ENCODE measurements at places on chromosomes 7 and 10.

DNA sequence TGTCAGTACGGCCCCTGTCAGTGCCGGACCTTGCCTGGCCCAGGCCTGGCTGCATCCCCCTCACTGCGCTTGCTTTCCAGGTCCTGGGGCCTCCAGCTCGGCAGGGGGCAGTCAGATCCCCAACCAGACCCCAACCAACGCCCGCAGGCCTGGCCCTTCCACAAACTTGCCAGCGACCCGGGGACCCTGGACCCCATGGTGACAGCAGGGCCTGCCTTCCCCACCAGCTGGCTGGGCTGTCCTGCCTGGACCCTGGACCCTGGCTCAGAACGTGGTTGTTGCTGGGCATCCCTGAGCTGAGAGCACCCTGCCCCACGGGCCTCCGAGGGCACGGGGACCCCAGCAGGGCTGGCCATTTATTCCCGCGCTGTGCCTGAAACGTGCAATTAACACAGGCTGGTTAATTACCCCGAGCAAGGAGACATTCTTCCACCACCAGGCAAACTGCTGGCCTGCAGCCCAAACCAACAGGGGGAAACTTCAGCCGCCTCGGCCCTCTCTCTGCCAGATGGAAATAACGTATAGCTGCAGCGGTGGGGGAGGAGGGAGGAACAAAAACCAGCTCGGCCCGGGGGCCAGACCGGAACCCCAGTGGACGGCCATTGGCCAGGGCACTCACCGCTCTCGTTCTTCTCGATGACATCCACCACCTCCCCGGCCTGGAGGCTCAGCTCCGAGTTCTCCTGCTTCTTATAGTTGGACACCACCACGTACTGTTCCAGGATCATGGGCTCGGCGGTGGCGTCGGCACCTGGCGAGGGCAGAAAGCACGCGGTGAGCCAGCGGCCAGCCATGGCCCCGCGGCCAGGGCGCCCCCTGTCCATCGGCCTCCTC is 167.1 kb downstream of the NEURL1 start:
- no peak for DNase-seq

- DNase-seq: peak; percentile 33
Measured at GRCh38 chr10:104831272-104831671, 190.2 kb downstream of the SORCS3 start.

DNA sequence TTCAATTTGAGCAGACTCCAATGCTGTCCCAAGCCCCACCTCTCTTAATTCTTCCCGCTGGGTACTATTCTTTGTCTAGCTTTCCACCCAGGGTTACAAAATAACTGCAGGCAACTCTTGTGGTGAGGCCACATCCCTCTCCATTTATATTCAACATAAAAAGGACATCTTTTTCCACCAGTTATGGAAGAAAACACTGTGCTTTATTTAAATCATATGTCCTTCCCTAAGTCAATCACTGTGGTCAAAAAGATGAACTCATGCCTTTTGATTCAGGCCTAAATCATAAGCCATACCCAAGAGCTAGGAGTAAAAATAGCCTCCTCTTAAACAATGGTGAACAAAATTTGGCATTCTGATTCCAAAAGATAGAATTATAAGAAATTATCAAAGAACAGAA is 386.0 kb downstream of the SEMA3D start:
- no peak for DNase-seq

GRCh38 chr10:119483839-119484238 is 58.7 kb downstream of the RGS10 start:
- DNase-seq: no peak

GRCh38 chr10:133133471-133134231 is 26.4 kb upstream of the KNDC1 start:
- DNase-seq: no peak

- no peak for DNase-seq
Measured at GRCh38 chr10:49605939-49606509, 4.1 kb upstream of the SLC18A3 start.

DNA sequence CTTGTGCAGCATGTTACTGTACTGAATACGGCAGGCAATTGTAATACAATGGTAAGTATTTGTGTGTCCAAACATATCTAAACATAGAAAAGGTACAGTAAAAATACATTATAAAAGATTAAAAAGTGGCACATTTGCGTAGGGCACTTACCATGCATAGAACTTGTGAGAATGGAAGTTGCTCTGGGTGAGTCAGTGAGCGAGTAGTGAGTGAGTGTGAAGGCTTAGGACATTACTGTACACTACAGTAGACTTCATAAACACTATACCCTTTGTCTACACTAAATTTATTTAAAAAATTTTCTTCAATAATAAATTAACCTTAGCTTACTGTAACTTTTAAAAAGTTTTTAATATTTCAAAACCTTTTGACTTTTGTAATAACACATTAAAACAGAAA is 37.5 kb downstream of the BPGM start:
- no peak for DNase-seq

DNA sequence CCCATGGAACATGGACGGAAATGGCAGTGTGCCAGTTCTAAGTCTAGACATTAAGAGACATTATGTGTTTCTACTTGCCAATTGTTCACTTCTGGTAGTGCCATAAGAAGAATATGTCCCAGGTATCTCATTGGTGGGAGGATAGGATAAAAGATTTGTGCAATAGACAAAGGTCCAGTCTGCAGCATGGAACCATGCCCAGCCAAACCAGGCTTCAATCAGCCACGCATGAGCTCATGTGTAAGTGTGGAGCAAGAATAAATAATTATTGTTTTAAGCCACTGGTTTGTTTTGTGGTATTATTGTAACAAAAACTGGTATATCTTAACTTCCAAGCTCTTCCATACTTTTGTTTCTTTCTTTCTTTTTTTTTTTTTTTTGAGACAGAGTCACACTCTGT is 153.6 kb upstream of the CTTNBP2 start:
- DNase-seq: no peak

- no peak for DNase-seq
Measured at GRCh38 chr7:104135760-104136558, 71.9 kb downstream of the ORC5 start.

GRCh38 chr10:62728479-62728878 is 76.0 kb upstream of the ADO start:
- no peak for DNase-seq

GRCh38 chr10:76961841-76962240 is 675.8 kb downstream of the KCNMA1 start:
- no peak for DNase-seq

GRCh38 chr10:101767966-101768790 is 7.7 kb downstream of the FGF8 start:
- DNase-seq: no peak

GRCh38 chr10:29618341-29619171 is 16.2 kb downstream of the SVIL start:
- DNase-seq: no peak

- DNase-seq: peak; percentile 38
Measured at GRCh38 chr10:114045136-114046086, 1.7 kb downstream of the ADRB1 start.

DNA sequence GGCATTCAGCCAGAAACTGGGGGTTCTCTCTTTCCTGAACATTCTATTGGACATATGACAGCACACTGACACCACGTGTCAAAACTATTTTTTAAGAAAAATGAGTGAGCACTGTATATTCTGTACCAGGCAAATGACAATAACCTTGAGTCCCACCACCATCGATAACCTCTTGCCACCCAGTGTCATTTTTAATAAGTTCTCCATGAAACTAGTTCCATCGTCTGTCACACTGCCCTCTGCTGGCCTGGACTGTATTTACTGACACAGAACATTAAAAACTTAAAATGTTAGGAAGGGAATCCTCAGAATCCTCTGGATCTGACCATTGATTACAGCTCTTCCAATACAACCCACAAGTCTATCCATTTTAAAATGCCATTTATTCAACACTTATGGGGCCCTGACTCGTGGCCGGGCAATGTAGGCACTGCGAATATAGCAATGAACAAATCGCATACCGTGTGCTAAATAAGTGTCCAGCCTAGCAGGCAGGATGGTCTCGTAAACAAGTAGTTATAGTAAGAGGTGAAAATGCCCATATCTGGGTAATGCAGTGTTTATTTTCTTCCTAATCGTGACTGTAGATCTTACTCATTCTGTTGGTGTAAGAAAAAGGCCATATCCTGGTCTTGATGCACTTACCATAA is 35.9 kb upstream of the CACNB2 start:
- peak; percentile 56 for DNase-seq

DNA sequence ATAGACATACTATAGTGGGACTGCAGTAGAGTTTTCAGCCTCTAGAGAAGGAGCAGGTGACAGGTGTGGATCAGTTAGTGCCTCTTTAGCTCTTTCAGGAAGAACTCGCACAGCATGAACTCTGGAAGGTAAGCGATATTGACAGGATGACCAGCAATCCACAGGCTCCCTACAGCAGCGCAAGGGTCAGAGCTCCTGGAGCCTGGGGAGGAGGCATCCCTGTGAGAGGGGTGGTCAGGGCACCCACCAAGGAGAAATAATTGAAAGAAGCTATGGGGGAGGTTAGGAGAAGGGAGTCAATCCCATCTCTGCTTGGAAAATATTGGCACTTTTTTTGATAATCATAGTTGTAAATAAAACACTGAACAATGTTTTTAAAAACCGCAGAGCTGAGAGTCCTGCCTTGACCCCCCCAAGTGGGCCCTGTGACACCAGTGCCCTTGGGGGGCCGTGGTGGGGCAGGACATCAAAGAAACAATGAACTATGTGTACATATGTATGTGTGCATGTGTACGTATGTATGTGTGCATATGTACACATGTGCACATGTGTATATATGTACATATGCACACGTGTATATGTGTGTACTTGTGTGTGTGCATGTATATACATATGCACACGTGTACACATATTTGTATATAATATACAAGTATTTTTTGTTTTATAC is 13.8 kb downstream of the AKR1C3 start:
- no peak for DNase-seq

DNA sequence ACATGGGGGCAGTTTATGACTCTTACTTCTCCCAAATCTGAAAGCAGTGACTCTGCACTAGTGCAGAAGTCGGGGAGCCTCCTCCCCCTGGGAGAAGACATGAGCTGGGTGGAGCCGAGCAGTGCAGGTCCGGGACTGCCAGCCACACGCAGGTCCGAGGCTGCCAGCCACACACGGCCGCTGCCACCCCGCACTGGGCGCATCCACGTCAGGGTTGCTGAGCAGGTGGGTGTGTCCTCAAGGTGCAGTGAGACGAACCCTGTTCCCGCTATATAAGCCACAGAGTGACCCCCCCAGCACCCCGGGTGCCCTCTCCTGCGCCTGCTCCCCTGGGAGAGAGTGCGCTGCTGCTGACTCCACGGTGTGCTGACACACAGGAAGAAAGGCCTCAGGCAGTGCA is 430.2 kb downstream of the PTPRN2 start:
- DNase-seq: no peak

DNA sequence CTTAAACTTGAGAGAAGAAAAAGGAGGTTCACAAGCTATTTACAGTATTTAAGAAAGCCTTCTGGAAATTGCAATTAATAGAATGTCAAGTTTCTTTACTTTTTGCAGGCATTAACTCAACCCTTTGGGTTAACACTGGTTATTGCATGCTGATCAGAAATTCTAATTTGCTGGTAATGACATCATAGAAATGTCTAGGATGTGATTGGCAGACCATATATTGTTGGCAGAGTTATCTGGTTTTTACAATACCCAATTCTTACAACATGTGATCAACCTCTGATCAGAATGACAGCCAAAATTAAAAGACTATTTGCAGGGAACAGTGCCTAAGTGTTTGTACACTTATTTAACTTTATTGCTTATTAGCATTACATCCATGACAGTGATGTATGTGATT is 1.6 kb upstream of the CASD1 start:
- no peak for DNase-seq

DNA sequence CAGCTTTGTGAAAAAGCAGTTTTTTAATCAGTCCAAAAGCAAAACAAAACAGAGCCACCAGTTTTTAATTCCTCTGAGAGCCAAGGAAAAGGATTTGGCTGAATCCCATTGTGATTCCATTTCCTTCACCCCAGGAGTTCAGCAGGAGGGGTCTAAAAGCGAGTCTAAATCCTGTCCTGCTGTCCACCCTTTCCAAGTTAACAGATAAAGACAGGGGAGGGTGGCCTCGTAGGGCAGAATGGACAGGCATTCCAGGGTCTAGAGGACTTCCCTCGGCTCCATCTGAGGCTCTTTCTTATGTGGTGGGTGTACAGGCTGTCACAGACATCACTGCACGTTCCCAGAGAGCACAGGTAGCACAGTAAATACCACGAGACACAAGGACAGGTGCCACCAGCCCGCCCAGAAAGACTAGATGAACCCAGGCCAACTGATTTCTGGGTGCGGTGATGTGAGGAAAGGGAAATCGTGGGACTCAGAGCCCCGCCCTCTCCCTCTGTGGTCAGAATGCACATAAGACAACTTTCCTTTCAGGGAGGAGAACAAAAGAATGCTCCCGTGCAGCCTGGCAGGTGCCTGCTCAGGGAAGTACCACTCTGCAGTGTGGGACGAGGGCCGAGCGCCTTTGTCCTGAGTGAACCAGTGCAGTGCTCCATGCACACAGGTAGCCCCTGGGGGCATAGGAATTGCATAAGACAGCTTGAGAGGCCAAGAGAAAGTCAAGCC is 119.7 kb downstream of the ABLIM1 start:
- DNase-seq: peak; percentile 35

DNA sequence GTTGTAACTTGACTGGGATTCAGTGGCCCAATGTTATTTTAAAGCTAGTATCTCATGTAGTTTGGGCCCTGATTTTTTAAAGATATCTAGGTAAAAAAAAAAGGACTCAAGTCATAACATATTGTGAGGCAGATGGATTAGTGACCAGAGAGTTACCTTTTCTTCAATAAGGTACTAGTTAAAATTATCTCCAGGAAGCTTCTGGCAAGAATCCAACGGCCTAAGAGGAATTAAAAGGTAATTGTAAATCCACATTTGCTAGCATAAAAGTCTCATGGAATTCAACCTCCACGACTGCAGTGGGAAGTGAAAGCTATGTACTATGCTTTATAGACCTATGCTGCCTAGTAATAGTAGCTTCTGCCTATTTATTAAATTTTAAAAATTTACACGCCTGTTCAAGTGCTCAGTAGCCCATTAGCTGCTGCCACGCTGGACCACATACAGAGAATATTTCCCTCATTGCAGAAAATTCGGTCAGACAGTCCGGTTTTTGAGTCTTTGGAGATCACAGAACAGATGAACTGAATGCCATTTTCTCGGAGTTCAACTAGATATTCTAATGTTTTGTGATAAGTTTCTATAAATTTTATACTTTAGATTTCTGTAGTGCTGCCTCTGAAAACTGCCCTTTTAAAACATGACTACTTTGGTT is 118.4 kb downstream of the NSUN6 start:
- DNase-seq: no peak

GRCh38 chr10:71067098-71067740 is 145.2 kb upstream of the UNC5B start:
- DNase-seq: no peak

GRCh38 chr7:134922720-134923704 is 63.3 kb upstream of the AGBL3 start:
- DNase-seq: no peak
